ENCODE measurements at places on chromosomes 3 and 15.

- DNase-seq, result peak; percentile 28
Measured at GRCh38 chr3:10594915-10595314, 89.5 kb upstream of the ATP2B2 start.

DNA sequence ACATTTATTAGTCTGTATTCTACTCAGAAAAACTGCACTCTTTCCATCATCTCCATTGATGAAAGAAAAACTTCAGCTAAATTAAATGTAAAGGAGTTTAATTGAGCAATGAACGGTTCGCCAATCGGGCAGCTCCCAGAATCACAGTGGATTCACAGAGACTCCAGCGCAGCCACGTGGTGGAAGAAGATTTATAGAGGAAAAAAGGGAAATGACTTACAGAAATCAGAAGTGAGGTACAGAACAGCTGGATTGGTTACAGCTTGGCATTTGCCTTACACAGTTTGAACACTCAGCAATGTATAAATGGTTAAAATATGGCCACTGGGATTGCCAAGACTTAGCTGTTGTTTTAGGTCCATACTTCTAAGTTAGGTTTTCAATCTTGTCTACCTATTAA is 2.8 kb upstream of the SUCLG2 start:
- no peak for DNase-seq

DNA sequence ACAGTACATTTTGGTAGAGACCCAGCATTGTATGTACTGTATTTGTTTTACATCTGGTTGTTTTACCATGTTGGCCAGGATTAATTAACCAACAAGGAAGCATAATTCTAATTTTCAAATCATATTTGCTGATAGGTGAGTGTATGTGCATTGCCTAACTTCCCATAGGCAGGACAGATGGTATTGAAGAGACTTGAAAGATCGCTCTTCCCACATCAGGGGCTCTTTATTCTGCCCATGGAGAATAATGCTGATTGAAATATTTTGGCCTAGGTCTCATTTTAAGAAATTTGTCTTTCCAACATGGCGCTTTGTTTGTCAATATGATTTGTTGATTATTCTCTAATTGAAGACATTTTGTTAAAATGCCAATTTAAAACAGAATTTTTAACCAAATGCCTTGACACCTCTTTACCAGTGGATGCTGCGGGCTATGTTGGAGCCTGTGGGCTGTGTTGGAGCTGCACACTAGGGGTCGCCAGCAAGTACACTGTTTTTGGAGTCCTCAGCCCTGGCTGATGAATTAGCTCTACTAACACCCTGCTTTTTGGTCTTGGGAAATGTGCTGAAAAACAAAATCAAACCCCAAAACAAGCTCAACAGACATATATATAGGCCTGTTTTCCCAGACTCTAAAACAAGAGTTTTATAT is 5.3 kb downstream of the P2RY12 start:
- DNase-seq, result peak; percentile 43

- DNase-seq, result no peak
Measured at GRCh38 chr3:18153571-18154173, 271.5 kb downstream of the SATB1 start.

- DNase-seq, result no peak
Measured at GRCh38 chr3:48415251-48415953, 14.5 kb downstream of the PLXNB1 start.

GRCh38 chr3:139301654-139302053 is 42.2 kb upstream of the MRPS22 start:
- no peak for DNase-seq

DNA sequence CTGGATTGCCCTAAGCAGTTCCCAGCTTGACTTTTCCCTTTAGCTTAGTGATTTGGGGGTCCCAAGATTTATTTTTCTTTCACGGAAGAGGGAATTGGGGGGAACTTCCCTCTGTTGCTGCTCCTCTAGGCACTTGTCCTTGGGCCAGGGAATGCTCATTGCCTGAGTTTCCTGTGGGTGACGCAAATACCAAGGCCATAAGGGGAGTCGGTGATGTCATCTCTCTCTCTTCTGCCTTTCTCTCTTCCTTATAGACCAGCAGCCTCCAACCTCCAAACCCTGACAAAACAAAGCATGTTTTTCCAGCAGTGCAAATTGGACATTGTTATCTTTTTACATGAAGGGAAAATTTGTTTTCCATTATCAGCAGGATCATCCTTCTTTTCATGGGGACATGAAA is 120.2 kb downstream of the ITPR1 start:
- DNase-seq, result no peak

DNA sequence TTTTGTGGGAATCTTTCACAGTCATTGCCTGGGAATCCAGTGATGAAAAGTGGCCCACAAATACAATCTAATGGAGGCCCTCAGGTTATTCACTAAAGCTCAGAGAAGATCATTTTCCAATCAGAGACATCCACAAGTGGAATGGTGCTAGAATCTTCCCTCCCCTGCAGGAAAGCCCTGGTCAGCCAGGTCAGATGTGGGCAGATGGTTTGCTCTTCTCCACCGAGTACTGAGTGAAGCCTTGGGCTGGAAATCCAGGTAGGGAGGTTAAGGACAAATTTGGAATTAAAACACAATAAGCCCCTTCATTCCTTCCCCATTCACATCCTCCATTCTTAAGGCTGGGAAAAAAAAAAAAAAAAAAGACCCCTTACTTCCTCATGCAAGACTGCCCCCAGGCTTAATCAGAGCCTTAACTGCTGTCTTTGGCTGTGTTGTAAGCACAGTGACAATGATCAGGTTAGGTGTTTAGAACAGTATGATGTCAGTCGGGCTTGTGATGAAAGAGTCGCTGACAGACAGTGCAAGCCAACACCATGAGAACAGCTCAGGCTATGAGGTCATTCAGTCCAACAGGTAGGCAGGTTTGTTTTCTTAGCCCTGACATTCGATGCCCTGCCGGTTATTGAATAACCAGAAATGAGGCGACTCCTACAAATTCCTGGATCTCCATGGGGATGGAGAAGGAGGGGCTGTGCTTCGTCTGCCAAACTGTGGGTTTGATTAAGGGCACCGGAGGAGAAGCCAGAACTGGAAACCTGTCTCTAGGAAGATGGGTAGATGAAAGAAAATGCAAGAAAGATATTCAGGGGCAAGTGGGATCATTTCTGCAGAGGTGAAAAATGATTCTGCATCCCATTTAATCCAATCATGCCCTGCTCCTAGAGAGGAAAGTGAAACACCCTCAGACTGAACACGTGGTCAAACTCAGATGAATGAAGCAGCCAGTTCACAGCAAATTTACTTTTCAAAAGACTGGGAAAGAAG is 23.5 kb upstream of the HES1 start:
- no peak for DNase-seq

GRCh38 chr3:53804697-53805462 is 41.3 kb downstream of the CHDH start:
- DNase-seq, result no peak

GRCh38 chr3:121552379-121552778 is 6.6 kb upstream of the POLQ start:
- DNase-seq, result no peak

GRCh38 chr3:69182588-69183316 is 60.4 kb upstream of the LMOD3 start:
- DNase-seq, result no peak

- no peak for DNase-seq
Measured at GRCh38 chr15:50854601-50855490, 53.6 kb upstream of the AP4E1 start.

DNA sequence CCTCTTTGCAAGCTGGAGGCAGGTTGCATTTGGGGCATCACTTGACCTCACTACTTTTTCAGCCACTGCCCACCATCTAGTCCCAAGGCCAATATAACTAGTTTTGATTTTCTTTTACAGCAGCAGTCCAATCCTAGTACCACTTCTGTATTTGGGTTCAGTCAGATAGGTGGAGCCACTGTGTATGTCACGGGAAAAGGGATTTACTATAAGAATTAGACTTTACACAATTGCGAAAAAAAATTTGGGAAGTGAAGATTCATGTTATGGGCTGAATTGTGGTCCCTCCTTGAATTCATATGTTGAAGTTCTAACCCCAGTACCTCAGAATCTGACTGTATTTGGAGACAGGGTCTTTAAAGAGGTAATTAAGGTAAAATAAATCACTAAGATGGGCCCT is 37.4 kb upstream of the NMNAT3 start:
- DNase-seq, result no peak

DNA sequence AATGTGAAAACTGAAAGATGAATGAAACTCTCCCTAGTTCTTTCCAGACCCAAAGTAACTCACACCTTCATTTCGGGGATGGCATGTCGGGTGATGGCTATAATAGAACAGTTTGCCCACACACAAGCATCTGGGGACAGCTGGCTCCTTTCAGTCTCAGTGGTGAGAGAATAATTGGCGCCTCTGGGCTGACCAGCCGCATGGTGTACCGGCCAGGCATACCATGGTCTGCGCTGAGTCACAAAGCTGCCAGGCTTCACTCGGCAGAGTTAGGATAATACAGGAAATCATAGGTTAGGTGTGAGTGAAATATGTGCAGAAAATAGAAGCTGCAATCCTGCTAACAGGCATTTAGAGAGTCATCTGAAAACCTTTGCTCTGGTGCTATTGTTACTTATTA is 80.4 kb upstream of the IGF1R start:
- DNase-seq, result no peak

DNA sequence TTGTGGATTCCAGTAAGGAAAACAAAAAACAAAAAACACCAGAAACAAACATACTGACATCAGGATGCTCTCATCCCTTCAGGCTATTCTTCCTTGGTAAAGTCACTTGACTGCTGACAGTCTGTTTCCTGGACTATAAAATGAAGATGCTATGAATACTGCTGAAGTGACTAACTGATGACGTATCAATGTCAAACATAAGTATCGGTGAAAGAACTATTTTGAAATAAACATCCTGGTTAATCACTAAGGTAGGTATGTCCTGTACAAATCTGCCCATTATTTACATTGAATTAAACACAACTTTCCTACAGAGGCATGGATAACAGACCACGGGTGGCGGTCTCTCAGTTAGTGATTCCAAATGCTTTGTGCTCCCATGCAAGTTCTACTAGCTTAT is 45.9 kb downstream of the CHAC1 start:
- no peak for DNase-seq

GRCh38 chr15:64699751-64700388 is 75.5 kb downstream of the RBPMS2 start:
- no peak for DNase-seq

DNA sequence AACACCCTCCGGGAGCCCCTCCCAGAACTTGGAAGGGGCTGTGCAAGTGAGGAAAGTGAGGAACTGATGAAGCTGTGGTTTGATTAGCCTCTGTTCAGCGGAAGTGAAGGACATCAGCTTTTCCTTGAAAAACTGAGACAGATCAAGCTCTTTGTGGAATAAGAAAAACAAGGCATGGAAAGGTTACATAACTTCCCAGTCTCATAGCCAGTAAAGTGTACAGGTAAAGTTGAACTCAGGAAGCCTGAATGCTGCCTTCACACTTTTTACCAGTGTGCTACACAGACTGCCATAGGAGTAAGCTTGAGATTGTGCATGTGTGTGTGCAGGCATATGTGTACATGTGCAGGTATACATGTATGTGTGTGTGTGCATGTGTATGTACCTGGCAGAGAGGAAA is 293.2 kb downstream of the FGF12 start:
- no peak for DNase-seq

DNA sequence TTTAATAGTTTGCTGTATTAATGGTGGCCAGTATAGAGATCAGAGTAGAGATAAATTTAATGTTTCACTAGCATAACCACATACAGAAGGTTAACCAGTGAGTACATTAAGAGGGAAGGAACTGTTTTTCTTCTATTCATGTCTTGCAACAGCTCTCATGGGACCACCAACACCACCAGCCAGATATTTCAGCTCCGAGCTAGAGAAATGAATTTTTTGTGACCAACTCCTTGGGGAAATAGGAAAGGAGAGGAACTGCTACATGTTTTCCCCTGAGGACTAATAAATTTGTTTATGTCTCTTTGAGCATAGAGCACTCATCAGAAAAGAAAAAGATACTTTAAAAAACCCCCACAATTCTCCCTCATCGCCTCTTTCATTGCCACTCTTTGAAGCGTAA is 247.5 kb downstream of the MBNL1 start:
- no peak for DNase-seq

DNA sequence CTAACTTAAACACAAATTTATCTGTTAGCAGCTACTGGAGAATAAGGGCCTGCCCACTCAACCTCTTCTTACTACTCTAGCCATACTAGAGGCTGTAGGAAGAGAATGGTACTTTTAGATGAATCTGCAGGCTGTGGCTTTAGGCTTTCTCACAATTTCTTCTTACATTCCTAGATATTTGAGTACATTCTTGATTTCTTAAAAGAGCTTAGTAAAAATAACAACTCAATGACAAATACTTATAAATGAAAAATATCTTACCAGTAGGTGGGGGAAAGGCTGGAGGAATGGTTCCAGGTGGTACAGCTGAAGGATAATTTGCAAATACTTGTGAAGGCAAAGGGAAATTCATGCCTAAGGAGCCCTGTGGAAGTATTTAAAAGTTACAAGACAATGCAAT is 92.9 kb upstream of the GK5 start:
- no peak for DNase-seq

DNA sequence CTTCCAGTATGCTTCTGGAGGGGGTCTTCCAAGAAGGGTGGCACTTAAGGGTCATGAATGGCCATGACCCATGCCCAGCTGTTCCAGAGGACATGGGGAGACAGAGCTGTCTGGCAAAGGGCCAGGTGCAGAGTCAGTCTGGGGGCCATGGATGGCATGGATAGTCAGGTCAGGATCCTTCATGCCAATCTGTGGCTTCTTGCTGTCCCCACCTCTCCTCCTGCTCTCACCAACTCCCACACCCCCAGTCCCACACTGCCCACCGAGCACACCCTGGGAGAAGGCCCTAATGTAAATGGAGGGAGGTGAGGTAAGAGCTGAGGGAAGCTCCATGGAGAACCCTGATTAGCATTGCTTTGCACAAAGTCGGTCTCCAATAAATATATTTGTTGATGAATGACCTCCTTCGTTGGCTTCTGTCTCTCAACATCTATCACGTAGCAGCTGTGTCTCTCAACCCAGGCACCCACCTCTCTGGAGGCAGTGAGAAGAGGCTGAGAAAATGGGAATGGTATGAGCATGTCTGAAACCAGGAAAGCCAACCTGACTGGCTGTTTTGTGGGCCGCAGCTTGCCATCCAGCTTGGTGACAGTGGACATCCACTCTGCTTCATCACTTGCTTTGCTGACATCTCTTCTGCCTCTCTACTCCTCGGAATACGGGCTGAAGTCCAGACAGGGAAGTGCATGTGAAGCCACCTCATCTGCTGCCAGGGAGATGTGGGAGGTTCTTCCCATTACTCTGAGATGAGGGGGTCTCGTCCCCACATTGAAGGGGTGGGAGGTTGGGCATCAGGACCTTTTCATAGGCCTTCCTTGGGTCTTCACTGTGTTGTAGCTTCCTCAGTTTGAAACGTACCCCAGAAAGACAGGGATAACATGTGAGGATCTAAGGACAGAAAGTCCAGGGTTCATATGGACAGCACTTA is 37.7 kb upstream of the RAB6B start:
- DNase-seq, result no peak

DNA sequence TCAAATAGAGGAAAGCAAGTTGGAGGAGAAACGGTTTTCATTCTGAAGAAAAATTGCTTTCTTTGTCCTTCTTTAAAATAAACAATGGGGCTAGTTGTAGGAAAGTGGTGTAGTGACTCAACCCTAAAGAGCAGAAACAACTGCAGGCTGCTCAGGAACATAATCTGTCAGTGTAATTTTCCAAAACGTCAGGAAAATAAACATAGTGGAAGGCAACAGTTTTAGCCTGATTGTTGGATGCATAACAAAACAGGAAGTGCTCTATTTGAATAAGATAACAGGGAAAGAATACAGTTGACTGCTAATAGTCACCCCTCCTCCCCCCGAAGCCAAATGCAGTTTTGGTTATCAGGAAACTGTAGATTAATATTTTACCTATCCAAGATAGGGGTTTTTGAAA is 167.6 kb downstream of the ECT2 start:
- DNase-seq, result no peak

Data from CD4-positive, alpha-beta T cell treated with Interleukin-4 for 1 hour (primary cell).